ENCODE measurements at places on chromosomes 7 and 10. TPM values are rescaled to one million over a fixed set of nuclear protein-coding genes. Genes with fewer than 3 reads are reported as not detected.

HABP2 gene
- total RNA-seq: not detected

RHOBTB1 gene
- total RNA-seq: 16.7 TPM

SPDYE2B gene
- total RNA-seq: not detected

LLCFC1 gene
- total RNA-seq: not detected

TMEM236 gene
- 2.0 TPM for total RNA-seq

SHH gene
- 0.28 TPM for total RNA-seq

EXOC6 gene
- 16.8 TPM for total RNA-seq

FLNC gene
- 273 TPM for total RNA-seq

MMP21 gene
- total RNA-seq: not detected

INMT gene
- total RNA-seq: 137 TPM

AZGP1 gene
- not detected for total RNA-seq

INPP5A gene
- total RNA-seq: 120 TPM

ITPRID1 gene
- total RNA-seq: not detected

TMEM184A gene
- 1.5 TPM for total RNA-seq

KIAA1549 gene
- 0.95 TPM for total RNA-seq

AQP1 gene
- total RNA-seq: 1,768 TPM

PIP gene
- not detected for total RNA-seq

GCK gene
- total RNA-seq: 2.3 TPM

TMEM196 gene
- not detected for total RNA-seq

ZNF398 gene
- total RNA-seq: 16.2 TPM

SLC39A12 gene
- total RNA-seq: not detected

SORBS1 gene
- 1,659 TPM for total RNA-seq

CHAT gene
- total RNA-seq: not detected

LRMDA gene
- 8.3 TPM for total RNA-seq

WNT8B gene
- total RNA-seq: not detected

TOMM7 gene
- total RNA-seq: 123 TPM

FFAR4 gene
- 1.3 TPM for total RNA-seq

MICALL2 gene
- total RNA-seq: 71.7 TPM

MGMT gene
- 25.5 TPM for total RNA-seq

RNLS gene
- 9.4 TPM for total RNA-seq

LEP gene
- not detected for total RNA-seq

GNAT3 gene
- total RNA-seq: not detected

GSTO2 gene
- 3.0 TPM for total RNA-seq

IKZF1 gene
- 57.8 TPM for total RNA-seq

COBL gene
- 1.4 TPM for total RNA-seq

MRPL32 gene
- total RNA-seq: 38.3 TPM

EN2 gene
- 0.27 TPM for total RNA-seq

DENND2A gene
- total RNA-seq: 5.1 TPM

ATE1 gene
- total RNA-seq: 27.4 TPM

USP6NL gene
- total RNA-seq: 9.5 TPM

OPALIN gene
- total RNA-seq: not detected

Measured in thoracic aorta (tissue), 2 donors.